Fibroblast of skin of right biceps (primary cell): ENCODE measurements at places on chromosomes 1 and 21.

DNA sequence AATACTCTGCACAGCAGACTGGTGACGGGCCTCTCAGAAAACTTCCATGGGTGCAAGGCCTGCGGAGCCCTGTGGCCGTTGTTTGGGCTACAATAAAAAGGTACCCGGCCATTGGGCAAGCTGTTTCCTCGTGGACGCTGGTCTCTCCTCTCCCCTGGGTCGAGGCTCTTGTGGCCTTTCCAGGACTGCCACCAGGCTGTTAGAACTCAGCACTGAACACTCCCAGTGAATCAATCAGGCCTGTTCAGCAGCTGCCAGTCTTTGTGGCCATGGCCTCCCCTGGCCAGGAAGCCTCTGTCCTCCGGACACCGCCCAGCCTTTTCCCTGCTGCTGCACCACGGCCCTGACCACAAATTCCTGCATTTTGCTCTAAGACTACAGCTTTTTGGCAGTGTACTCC lies 33.0 kb upstream of the ACTRT2 start:
- no peak for DNase-seq

DNA sequence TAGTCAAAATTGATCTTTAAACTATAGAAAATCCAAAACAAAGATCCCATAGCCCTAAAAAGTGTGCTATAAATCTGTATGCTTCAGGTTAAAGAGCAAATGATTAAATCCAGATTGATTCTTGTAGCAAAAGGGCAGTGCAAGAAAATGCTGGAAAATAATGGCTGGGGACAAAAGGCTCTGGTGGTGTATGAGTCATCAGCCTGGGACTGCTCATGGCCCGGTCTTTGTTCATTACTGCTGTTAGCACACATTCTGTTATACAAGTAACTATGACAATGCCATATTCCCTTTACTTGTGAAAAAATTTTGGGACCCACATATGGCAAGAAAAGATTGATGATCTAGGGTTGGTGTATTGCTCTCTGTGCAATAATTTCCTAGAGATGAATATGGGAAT lies 89.1 kb downstream of the RWDD3 start:
- DNase-seq: peak; percentile 31

DNA sequence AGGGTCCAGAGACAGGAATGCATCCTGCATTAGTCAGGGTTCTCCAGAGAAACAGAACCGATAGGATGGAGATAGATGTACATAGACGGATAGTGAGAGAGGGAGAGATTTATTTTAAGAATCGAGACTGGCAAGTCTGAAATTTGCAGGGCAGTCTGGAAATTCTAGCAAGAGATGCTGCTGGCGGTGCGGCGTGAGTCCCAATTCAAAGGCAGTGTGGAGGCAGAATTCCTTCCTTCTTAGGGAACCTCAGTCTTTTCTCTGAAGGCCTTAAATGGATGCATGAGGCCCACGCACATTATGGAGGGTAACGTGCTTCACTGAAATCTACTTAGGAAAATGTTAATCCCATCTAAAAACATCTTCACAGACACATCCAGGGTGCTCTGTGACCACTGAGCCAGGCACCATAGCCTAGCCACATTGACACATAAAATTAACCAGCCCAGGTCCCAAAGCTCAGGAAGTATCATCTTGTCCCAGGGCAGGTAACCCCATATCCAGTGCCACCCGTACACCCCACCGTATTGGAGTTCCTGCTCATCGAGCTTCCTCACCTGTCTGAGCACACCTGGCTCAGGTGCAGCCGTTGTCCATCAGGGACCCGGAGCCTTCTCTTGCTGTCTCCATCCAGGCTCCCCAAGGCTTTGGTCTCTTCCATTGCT lies 9.7 kb upstream of the PKNOX1 start:
- no peak for DNase-seq

DNA sequence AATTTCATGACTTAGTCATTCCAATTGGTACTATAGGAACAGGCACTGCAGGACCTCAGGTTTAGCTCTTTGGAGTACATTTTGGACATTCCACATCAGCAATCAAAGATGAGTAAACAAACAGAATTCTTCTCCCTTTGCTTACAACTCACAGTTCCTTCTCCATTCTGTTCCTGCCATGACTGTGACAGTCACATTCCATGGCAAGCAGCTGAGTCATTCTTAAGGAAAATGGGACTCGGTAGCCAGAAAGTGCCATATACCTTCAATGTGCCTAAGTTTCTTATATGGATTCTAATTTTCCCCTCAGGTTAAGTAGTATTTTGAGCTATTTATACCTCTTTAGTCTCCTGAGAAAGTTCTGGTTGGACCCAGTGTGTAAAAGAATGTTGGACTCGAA lies 25.6 kb downstream of the CRCT1 start:
- DNase-seq: no peak

- DNase-seq: peak; percentile 56
Measured at GRCh38 chr1:86778569-86779239, 74.3 kb downstream of the SH3GLB1 start.

DNA sequence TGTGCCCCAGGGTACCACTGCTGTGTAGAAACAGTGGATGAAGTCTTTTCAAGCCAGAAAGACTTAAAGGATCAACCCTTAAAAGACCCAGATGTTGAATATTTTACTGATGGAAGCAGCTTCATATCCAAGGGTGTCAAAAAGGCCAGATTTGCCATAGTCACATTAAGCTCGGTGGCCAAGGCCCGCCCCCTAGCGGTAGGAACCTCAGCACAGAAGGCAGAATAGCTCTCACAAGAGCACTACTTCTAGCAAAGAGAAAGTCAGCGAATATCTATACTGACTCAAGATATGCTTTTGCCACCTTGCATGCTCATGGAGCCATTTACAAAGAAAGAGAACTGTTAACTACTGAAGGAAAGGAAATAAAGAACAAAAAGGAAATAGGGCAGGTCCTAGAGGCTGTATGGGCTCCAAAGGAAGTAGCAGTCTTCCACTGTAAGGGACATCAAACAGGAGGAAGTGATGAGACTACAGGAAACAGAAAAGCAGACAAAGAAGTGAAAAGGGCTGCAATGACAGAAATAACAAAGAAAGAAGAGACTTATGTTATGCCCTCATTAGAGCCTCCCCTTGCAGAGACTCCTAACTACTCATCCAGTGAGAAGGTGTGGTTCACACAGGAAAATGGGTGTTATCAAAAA lies 90.5 kb downstream of the LIPI start:
- DNase-seq: no peak

GRCh38 chr1:204659056-204659455 lies 26.5 kb downstream of the LRRN2 start:
- peak; percentile 6 for DNase-seq

DNA sequence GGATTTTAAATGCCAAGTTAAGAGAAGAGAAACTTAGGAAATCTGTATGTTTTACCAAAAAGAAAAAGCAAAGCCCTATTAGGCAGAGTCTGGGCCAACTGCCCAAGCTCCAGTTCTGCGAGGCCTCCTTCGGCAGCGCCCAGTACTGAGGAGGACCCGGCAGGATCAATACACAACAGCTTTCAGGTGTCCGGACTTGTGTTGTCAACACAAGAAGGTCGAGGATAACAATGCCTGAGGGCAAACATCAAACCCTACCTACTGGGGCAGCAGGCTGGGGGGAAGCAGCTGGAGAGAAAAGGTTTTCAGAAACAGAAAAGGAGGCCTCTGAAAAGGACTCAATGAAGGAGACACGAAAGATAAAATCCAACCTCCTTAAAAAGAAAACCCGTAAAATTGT lies 98.1 kb upstream of the GJB5 start:
- no peak for DNase-seq

GRCh38 chr1:114314576-114314975 lies 160.9 kb upstream of the SYT6 start:
- no peak for DNase-seq

GRCh38 chr1:196732526-196732925 lies 42.1 kb upstream of the CFHR3 start:
- no peak for DNase-seq

GRCh38 chr1:192889082-192889481 lies 80.2 kb downstream of the RGS2 start:
- no peak for DNase-seq

- no peak for DNase-seq
Measured at GRCh38 chr1:58266242-58266641, 280.3 kb downstream of the OMA1 start.

GRCh38 chr21:37974081-37974480 lies 57.8 kb upstream of the KCNJ6 start:
- peak; percentile 73 for DNase-seq

GRCh38 chr1:85203573-85204171 lies 2.9 kb upstream of the SYDE2 start:
- peak; percentile 67 for DNase-seq

DNA sequence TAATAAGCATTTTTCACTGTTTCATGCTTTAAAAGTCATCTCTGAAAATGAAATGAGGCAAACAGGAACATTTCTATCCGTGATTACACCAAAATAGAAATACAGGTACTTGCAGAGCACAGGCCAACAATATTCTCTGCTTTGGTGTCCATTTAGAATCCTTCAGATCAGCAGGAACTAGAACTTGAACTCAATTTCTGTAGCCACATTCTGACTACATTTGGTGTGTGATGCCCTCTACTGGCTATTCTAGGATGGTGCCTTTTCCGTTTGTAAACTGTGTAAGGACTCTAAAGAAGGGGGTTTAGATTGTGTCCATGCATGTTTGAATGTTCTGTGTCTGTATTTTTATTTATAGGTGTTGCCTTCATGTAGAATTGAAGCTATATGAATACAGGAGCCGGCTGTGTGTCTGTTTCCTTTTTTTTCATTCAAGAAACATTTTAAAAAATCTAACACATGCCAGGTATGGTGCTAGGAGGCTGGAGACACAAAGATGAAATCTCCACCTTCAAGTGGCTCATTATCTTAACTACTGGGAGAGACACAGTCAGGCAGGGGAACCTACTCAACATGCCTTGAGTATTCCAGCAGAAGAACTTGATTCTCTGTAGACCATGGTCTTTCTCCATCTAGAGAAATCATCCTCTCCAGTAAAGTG lies 7.6 kb upstream of the ZNF326 start:
- DNase-seq: peak; percentile 71

GRCh38 chr1:8468751-8469150 lies 150.8 kb downstream of the SLC45A1 start:
- no peak for DNase-seq

- DNase-seq: peak; percentile 42
Measured at GRCh38 chr1:55476445-55477015, 261.4 kb upstream of the USP24 start.

DNA sequence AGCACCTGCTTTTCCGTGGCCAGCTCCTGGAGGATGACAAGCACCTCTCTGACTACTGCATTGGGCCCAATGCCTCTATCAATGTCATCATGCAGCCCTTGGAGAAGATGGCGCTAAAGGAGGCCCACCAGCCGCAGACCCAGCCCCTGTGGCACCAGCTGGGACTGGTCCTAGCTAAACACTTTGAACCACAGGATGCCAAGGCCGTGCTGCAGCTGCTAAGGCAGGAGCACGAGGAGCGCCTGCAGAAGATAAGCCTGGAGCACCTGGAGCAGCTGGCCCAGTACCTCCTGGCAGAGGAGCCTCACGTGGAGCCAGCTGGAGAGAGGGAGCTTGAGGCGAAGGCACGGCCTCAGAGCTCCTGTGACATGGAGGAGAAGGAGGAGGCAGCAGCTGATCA lies 413 bp downstream of the UBL4B start:
- no peak for DNase-seq

GRCh38 chr1:200473698-200474371 lies 64.0 kb upstream of the ZNF281 start:
- DNase-seq: peak; percentile 60

DNA sequence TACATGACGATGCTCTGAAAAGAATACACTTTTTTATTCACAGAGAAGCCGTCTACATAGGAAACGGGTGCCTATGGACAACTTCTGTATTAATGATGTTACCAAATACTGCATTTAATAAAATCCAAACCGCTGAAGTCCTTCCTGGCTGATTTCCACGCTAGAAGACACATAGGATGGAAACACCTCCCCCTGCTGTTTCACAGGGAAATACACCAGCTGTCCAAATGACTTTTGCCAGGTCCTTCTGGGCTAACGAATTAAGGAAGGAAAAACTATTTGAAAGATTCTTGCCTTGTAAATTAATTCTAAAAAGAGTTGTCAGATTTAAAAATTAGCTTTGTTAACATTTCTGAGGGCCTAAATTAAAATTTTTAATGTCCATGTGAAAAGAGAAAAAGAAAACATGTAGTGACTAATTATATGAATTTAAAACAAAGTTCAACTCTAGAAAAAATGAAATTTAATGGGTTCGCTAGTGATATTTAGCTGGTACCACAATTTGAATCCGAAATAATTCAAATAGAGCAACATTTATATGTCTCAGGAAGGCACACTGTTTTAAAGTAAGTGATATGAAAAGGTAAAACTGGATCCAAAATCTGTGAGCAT lies 146.0 kb downstream of the RERE start:
- peak; percentile 74 for DNase-seq

DNA sequence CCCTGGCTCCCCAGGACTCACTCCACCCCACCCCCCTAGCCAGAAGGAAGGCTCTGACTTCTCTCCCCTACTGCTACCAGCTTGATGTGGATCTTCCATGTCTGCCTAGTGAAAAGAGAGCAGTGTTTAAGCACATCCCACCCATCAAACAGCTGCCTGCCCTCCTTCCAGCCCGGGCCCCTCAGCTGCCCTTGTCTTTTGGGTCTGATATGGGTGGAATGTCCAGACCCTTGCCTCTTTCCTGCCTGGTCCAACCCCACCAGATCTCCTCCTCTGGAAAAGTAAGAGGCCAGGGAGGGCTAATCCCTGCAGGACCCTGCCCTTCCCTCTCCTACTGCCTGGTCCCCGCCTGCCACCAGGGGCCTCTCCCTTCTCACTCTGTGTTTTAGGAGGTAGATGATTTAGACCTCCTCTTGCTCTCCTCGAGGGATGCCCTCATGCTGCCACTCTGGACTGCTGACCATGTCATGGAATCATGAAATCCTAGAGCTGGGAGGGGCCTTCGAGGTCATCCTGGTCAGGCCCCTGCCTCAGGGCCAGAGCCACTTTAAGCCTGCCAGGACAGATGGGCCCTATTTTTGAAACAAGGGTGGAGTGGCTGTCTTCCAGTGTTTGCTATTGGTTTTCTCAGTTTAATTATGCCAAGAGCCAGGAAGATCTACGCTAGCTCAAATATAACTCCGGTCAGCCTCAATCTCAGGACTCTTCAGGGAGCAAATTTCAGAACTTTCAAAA lies 15.8 kb upstream of the HSPG2 start:
- no peak for DNase-seq

DNA sequence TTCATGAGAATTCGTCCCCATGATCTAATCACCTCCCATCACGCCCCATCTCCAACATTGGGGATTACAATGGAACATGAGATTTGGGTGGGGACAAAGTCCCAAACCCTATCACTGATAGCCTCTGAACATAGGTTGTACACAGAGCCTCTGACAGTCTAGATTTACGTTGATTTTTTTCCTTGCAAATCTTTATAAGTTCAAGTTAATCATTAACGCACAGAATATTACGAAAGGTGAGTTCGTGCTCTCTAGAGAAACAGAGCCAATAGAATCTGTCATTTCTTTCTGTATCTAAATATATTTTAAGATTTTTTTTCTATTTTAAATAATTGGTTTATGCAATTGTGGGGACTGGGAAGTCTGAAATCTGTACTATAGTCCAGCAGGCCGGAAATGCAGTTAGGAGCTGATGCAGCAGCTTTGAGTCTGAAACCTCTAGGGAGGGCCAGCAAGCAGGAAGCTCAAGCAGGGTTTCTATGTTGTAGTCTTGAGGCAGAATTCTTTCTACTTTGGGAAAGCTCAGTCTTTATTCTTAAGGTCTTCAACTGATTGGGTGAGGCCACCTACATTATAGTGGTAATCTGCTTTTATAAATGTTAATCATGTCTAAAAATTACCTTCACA lies 61.0 kb downstream of the SELENOF start:
- no peak for DNase-seq
